ENCODE measurements at places on chromosomes 2 and 18.

- no peak for DNase-seq
Observed at GRCh38 chr2:149464396-149464795, 123.2 kb downstream of the MMADHC start.

GRCh38 chr18:13369756-13370510 is 151.4 kb downstream of the LDLRAD4 start:
- DNase-seq, result no peak

DNA sequence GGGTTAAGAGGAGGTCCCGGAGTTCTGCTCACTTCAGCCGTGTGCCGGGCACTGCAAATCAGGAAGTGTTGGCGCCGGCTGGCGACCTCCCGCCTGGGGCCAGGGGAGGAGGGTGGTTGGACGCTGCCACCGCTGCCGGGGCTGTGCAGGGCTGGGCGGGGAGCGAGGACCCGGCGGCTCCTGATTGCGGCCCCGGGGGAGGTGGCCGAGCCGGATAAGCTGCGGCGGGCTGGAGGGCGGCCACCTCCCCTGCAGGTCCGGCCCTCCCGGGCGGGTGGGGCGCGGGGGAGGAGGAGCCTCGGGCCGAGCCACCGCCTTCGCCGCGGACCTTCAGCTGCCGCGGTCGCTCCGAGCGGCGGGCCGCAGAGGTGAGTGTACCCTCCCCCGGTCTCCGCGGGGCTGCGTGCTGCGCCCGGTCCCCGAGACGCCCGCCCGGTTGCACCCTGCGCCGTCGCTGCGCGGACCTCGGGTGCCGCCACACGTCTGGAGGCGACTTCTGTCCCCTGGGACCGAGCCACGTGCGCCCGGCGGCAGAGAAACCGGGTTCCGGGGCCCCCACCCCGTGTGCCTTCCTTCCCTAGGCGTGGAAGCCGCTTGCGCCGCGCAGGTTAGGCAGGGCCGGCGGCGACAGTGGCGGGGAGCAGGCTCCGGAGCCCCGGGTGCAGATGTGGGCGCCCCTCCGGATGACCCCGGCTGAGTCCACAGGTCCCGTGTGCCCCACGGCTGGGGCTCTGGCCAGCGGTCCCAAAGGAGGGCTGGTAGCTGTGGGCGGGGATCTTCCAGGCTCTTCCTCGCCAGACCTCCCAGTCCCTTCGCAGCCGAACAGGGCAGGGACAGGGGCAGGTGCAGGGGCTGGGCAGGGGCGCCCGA is at the start of gene STEAP3:
STEAP3 (plus strand) TSS at position 314 of the 870 bp plus-strand sequence. CDS start 7,179 bp downstream, outside the sequence.
- peak; percentile 28 for DNase-seq

DNA sequence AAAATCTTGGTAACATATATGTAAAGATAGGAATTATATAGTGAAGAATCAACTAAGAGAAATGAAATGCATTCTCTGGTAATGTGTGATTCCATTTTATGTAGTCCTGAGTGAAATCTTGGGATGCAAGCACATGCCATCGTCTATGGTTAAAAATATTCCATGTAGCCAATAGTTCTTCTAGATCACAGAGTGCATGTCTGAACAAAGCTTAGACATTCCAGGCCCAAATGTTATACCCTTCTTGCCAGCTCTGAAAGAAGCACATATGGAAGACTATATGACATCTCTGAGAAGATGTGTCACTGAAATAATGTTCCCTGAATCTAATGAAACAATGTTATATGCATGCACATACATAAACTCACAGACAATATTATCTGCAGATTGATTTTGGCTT is 92.3 kb upstream of the TFPI start:
- DNase-seq, result no peak

DNA sequence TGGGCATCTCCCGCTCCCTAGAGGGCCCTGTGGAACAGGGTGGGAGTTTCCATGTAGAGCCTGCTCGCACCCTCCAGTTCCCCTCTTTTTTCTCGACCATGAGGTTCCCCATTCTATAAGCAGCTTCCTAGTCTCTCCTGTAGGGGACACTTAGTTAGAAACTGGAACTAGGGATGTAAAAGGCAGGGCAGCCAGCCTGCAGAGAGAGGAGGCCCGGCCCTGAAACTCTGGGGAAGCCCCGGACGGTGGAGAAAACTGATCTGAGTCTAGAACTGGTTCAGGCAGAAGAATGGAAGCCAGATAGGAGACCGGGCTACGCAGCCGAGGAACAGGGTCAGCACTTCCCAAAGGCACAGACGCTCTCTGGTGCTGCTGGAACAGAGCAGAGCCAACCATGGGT is 51.6 kb upstream of the ATG16L1 start:
- no peak for DNase-seq

DNA sequence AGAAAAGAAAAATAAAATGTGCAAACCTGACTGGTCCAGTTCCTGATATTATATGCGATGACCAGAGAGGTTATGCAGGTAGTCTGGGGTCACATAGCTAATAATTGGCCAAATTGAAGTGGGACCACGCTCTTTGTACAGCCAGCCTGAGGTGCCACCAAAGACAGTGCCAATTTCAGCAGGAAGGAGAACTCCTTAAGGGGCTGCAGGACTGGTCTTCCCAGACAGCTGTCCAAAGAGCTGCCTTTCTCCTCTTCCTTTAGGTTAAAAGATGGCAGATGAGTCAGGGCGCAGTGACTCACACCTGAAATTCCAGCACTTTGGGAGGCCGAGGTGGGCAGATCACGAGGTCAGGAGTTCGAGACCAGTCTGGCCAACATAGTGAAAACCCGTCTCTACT is 95.5 kb downstream of the ACKR3 start:
- DNase-seq, result no peak

- DNase-seq, result no peak
Observed at GRCh38 chr2:78546843-78547242, 478.7 kb upstream of the REG3G start.

DNA sequence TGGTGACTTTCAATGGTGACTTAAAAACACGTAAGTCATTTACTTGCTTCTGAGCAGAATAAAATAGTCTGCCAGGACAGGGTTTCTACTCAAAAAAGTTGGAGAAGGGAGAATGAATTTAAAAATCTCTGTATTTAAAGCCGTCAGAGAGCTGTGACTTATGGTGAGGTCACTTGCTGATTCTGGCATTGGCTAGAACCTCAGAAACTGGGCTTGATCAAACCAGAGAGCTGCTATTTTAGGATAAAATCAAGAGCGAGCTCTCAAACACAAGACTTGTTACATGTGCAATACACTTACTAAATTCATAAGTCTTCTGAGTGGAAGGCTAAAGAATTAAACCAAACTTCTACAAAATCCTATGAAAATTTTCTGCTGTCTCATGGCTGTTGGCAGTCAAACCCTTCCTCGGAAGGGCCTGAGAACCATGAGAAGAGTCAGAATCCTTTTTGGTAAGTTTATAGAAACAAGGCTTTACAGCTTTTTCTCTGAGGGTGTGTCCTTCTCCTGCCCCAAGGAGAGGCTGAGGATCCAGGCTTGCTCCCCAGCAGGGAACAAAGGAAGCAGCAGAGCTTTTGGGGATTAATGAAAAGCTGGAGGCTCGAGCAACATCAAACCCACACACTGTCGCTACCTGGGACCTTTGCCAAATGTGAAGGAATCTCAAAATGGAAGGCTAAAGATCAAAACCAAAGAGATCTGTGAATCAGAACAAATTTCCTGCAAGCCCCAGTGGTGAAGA is 816.4 kb downstream of the SOCS6 start:
- DNase-seq, result no peak

GRCh38 chr2:26780203-26780760 is 5.6 kb upstream of the CENPA start:
- no peak for DNase-seq

GRCh38 chr2:126864861-126865260 is 33.8 kb upstream of the TEX51 start:
- DNase-seq, result no peak

DNA sequence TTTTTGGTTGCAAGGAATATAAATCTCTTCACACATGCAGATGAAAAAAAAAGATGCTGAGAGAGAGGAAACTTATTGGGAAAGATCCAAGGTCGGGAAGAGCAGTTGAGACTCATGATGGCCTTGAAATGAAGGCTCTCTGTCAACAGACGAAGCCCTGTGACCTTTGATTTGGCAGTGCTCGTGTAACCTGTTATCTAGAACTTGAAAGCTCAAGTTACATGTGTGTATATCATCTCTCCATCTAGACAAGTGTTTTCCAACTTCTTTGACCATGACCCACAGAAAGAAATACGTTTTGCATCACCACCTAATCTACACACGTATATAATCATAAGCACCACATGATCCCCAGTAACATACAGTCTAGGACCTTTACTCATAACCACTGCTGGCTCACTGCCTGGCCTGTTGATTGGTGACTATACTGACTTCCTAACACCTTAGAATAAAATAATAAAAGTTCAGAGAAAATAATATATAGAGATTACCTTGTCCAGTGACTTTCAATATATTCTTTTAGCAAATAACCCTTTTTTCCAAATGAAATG is 319.0 kb upstream of the PKDCC start:
- DNase-seq, result no peak

GRCh38 chr2:22497064-22497463 is 887.9 kb upstream of the KLHL29 start:
- no peak for DNase-seq

GRCh38 chr2:202094426-202094986 is 21.5 kb downstream of the KIAA2012 start:
- no peak for DNase-seq

DNA sequence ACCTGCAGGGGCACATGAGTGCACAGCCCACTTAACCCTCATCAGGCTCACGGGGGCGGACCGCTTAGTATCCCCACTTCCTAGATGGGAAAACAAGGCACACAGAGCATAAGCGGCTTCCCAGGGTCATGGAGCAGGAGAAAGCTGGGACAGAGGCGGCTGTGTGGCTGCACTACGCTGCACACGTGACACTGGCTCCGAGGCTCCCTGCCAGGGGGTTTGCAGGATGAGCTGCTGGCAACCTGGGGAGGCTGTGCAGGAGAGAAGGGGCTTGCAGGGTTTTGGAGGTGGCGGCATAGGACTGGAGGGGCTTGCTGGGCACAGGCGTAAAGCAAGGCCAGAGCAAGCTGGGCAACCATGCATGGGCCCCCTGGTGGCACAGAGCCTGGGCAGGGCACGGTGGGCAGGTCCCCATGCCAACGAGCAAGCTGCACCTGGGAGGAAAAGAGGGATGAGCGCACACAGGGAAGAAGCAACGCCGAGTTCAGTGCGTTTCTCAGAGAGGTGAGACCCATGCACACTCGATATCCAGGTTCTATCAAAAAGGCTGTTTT is 268.6 kb downstream of the HDAC4 start:
- DNase-seq, result no peak

- no peak for DNase-seq
Observed at GRCh38 chr2:159497256-159497655, 119.1 kb downstream of the BAZ2B start.

GRCh38 chr2:10887476-10887875 is 24.3 kb upstream of the KCNF1 start:
- peak; percentile 97 for DNase-seq

DNA sequence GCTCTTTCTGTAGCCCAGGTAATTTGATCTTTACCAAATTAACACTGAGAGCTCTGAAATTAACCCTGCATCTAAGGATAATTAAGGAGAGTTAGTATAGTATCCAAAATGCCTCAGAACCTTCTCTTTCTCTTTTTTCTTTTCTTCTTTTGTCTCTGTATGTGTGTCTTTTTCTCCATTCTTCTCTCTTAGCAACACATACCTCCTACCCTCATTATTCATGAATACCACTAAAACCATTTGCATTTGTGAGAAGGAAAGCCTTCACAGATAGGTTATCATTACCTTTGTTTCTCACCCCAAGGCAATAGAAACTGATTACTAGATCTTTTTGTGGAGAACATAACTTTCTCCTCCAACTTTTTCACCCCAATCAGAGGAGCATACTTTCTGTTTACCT is 376.5 kb upstream of the NXPH2 start:
- no peak for DNase-seq

GRCh38 chr2:16537347-16537746 is 128.3 kb downstream of the CYRIA start:
- no peak for DNase-seq

GRCh38 chr2:197847651-197848401 is 43.4 kb downstream of the PLCL1 start:
- no peak for DNase-seq

DNA sequence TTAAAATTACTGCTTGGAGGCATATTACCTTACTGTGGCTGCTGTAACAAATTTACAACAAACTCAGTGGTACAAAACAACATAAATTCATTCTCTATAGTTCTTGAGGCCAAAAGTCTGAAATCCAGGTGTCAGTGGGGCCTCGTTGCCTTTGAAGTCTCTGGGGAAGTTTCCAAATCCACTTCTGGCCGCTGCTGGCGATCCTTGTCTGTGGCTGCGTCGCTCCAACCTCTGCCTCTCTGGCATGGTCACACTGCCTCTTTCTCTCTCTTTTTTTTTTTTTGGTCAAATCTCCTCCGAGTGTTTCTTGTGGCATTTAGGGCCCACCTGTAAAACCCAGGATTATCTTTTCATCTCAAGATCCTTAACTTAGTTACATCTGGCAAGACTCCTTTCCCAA is 182.8 kb downstream of the ST6GAL2 start:
- DNase-seq, result no peak

- peak; percentile 24 for DNase-seq
Observed at GRCh38 chr2:236728916-236729670, 159.5 kb downstream of the ACKR3 start.

DNA sequence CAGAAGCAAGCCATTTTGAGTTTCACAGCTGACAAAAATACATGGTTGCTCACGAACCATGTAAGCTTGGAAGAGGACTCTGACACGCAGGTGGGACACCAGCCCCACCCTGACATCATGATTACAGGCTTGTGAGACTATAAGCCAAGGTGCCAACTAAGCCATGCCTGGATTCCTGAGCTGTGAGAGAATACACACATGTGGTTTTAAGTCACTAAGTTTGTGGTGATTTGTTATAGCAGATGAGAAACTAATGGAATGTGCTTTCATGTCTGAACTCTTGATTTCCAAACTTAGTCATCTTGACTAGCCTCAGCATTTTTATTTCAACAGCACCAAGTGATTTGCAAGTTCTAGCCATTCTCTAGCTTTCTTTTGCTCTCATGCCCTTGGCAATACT is 676.1 kb upstream of the CELF4 start:
- no peak for DNase-seq

DNA sequence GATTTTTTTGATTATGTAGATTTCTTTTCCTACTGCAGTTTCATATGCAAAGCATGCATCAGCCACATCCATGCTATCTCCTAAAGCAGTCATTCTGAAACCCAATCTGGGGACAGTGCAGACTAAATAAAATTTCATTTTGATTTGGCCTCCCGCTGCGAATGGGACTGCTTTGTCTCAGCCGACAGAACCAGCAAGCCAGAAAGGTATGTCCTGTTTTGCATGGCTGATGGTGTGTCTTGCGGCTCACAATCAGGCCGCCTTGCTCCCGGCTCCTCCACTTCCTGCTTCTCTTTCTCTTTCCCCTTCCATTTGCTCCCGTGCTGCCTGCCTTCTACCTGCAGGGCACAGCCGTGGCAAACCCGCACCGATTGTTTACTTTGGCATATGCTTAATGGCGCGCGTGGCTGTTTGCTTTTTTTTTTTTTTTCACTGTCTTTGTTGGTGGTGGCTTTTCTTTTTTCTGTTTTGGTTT is 419.6 kb upstream of the POU3F3 start:
- no peak for DNase-seq

DNA sequence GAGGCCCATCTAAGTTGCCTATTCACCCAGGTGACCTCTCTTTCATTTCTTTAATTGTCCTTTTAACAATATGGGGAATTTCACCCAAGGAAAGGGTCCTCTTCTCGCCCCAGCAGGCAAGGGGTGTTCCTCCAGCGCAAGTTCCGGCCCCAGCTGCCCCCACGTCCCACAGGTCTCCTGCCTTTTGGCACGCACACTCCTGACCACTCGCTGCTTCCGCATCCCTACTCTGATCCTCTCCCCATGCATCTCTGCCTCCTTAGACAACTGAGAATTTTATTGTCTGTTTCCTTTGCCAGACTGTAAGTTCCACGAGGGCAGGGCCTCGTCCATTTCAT is 684 bp upstream of the ARPC2 start:
- DNase-seq, result no peak

- DNase-seq, result no peak
Observed at GRCh38 chr2:104812286-104812685, 41.6 kb upstream of the POU3F3 start.

Measured in NCI-H2171 treated with DMSO at 0.1 percent for 48 hours (cell line).